HCEC 1CT (cell line): ENCODE measurements at places on chromosomes 11 and 22.

DNA sequence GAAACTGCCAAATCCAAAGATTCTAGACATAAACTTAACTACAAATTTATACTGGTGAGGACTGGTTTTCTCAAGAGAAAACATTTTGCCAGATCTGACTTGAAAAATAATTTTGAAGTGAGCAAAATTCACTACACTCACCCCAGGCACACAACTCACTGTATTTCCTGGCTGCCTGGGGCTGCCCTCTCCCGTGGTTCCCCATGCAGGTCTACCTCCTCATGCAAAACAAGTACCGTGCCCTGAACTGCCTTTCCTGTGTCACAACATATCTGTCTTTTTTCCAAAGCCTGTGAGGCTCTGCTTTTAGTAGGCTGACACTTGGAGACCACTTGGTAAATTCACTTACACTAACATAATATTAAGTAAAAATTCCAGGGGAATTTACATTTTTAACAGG lies 76.4 kb downstream of the LIF start:
- no peak for DNase-seq

- DNase-seq, result no peak
These were observed 1.2 kb downstream of the PHLDA2 start for GRCh38 chr11:2927851-2928604.

DNA sequence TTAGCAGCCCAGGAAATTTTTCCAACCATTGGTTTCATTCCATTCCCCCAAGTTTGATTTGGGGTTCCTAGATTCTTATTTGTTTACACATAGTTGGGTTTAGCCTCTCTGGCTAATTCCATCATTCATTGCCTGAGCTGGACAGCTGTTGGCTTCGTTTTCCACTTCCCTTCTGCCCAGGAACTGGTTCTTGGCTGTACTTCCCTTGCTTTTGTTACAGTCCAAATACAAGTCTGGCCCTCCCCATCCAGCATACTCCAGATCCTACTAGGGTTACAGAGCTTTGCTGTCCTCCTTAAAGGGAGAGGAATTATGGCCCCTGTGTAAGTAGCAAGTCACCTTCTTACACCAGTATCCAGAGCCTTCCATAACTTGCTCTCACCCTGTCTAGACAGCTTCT lies 356.3 kb downstream of the FAT3 start:
- no peak for DNase-seq

- no peak for DNase-seq
These were observed 55.8 kb downstream of the MS4A13 start for GRCh38 chr11:60570970-60571369.

DNA sequence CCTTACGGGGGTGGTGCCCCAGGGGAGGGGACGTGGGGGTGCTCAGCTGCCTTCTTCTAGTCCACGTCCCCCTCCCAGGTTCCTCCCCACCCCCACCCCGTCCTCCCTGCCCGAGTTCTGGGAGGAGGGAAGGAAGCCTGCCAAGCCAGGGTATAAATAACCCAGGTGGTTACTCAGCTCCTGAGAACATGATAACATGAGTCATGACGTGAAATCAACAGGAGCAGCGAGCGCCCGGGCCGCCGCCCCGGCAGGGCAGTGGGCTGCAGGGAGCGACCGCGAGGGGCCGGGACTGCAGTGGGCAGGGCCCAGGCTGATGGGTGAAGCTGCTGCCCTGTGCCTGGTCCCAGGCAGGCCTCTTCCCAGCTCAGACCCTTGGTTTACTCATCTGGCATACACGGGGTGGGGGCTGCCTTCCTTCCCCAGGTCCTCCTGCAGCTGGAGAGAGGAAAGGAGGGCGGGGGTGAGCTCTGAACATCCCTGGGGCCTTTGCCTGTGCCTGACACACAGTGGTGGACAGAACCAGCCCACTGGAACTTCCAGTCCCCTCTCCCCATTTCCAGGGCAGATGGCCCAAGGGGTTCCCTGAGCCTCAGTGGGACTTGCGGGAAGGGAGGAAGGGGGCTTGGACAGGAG lies 8.8 kb upstream of the PDGFB start:
- peak; percentile 85 for DNase-seq

GRCh38 chr22:30875481-30876215 lies 92.9 kb downstream of the MORC2 start:
- DNase-seq, result no peak

GRCh38 chr11:92383430-92383829 lies 158.8 kb downstream of the FAT3 start:
- DNase-seq, result peak; percentile 73

DNA sequence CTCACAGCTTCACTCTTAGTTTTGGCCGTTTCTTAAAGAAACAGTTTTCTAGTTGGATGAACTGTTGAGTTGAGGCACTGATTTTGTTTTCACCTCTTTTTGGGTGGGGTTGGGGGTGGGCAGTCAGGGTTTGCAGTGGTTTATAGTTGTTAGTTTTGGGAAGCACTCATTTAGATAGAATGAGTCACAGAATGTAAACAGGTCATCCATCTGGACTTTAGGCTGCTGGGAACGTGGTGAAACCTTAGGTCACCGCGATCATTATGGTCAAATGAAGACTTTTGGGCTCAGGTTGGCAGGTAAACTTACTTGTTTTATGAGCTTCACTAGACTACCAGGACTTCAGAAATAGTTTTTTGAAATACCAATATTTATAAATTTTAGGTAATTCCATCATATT lies 48.4 kb downstream of the CSTPP1 start:
- DNase-seq, result peak; percentile 31

GRCh38 chr22:26894766-26895485 lies 237.5 kb downstream of the MIAT start:
- peak; percentile 89 for DNase-seq

- no peak for DNase-seq
These were observed 1069.4 kb downstream of the NTM start for GRCh38 chr11:132439711-132440255.

GRCh38 chr22:49014227-49015201 lies 813.2 kb downstream of the BRD1 start:
- no peak for DNase-seq

- DNase-seq, result no peak
These were observed 118.5 kb upstream of the APOA1 start for GRCh38 chr11:116955949-116956348.

- no peak for DNase-seq
These were observed 167.1 kb downstream of the CRYBB2 start for GRCh38 chr22:25386538-25386884.

- DNase-seq, result no peak
These were observed 36.0 kb downstream of the SLN start for GRCh38 chr11:107675902-107676301.

DNA sequence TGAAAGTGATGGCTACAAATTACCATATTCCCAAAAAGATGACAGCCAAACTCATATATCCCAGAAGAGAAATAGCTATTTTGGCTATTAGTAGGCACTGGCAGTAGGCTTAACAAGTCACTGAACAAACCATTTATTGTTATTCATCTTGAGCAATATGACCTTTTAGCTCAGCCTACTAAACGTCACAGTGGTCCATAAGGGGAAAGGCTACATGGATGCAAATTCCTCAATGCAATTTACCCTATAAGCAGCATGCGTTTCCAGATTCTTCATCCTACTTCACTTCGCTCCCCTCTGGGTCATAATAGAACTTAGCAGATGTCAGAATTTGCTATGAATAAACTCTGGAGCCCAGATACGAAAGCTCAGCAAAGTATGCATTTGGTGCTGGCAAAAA lies 114.0 kb downstream of the SIK3 start:
- DNase-seq, result peak; percentile 73

DNA sequence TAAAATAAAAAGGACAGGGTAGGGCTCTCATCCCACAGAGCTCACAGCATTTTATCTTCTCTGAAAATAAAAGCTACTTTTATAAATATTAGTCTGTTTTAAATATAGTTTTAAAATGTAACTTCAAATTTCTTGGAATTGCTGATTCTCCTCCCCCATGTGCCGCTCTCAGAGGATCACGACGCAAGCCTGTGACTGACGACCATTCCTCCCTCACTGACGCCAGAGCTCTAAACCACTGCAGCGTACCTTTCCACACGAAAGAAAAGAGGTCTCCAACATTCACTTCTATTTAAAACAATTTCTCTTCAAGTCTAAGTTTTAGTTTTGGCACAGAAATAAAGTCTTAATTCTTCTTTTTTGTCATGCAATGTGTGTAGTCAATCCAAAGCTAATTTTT lies 9.3 kb downstream of the TOLLIP start:
- no peak for DNase-seq

DNA sequence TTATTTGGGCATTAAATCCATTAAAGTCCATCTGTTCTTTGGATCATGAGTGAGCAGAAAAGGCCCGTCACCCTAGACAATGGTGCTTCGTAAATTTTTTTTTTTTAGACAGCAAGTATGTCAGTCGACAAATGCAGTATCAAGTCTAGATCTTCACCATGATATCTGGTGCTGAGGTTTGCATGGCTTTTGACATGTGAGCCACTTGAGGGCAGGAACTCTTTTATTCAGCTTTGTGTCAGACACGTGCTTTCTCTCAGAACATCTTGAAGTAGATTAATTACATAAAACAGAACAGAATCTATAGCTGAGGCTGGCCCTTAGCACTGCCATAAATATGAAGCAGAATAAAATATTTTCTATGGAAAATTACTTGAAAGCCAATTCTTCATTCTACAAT lies 62.9 kb upstream of the CARD18 start:
- DNase-seq, result no peak

- DNase-seq, result no peak
These were observed 2.1 kb downstream of the DEAF1 start for GRCh38 chr11:692824-693414.

GRCh38 chr11:79400717-79401330 lies 40.0 kb downstream of the TENM4 start:
- DNase-seq, result no peak

- no peak for DNase-seq
These were observed 967.0 kb upstream of the FAT3 start for GRCh38 chr11:91257667-91258066.

DNA sequence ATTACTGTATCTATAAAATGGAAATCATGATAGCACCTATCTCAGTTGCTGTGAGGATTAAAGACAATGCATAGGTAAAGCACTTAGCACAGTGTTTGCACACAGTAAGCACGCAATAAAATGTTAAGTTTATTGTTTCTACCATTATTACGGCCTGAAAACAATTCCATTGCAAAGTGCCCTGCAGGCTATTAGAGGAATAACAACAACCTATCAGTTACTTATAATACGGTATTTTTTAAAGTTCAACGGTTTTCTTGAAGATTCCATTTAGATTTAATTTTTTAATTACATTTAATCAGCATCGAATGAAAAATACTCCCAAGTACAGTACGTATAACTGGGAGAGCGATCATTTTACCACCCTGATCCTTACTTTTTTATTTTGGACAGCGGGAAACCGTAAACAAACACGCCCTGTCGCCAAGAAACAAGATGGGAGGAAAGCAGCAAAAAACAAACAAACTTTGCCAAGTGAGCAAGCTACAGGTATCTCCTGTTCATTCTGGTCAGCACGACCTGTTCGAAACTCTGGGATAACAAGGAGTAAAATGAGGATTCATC lies 893 bp downstream of the SLC36A4 start:
- DNase-seq, result peak; percentile 17

DNA sequence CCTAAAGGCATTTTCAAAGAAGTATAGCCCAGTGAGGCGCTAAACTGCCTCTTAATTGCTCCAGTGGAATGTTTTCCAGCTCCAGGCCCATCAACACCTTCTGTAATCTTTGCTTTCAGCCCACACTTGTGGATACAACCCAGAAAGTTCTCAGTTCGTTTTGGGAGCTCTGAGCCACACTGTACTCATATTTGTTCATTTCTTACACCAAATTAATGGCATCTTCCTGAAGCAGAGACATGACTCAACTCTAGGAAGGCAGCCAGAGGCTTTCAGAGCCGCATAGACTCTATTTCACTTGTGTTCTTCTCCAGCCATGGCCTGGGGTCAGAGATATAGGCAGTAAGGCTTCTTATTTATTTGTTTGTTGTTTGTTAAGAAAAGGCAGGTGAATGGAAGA lies 175.5 kb upstream of the NCAM1 start:
- DNase-seq, result peak; percentile 24

DNA sequence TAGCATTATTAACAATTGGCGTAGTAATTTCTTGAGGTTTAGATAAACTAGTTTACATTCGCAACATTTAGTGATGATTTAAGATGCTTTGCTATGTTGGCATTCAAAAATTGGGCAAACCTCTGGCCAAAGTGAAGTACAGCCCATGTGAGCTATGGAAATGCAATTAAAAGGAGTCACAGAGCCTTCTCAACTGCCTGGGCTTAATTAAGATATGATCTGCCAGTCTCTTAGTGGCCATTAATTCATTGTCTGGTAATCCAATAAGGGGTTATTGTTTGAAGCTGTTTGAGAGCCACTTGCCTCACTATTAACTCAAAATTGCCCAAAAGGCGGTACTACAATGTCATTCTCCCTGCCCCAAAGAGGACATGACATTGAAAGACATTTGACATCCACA lies 608.9 kb downstream of the NTM start:
- no peak for DNase-seq

- DNase-seq, result no peak
These were observed 19.4 kb downstream of the SDHD start for GRCh38 chr11:112106070-112106469.

- no peak for DNase-seq
These were observed 3.2 kb upstream of the THY1 start for GRCh38 chr11:119426142-119426541.

DNA sequence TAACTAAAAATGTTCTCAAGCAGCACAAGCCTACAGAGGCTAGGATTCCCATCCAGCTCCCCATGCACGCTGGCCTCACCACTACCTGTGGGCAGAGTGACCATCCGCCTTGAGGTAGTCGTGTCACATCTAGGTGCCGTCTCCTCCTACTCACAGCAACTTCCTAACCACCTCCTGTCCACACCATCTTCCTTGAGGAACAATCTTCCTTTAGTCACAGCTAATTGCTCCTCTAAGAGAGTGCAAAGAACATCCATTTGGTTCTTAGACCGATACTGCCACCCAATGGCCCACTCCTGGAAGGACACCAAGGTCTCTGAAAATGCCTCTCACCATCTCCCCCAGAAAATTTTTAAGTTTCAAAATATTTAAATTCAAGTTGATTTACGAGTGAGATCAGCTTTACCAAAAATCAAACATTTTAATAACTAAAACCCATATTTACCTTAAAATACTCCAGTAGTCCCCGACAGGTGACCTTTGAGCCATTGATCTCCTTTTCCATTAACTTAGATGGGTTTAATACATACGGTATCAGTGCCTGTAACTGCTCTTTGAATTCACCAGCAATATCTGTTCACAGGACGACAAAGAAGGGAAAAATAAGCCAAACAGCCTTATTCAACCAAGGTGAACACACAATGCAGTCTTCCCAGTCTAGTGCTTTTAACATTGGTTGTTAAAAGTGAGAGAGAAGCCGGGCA lies 21.7 kb upstream of the PLAAT3 start:
- DNase-seq, result peak; percentile 43

GRCh38 chr11:57630171-57630570 lies 19.5 kb downstream of the YPEL4 start:
- no peak for DNase-seq

DNA sequence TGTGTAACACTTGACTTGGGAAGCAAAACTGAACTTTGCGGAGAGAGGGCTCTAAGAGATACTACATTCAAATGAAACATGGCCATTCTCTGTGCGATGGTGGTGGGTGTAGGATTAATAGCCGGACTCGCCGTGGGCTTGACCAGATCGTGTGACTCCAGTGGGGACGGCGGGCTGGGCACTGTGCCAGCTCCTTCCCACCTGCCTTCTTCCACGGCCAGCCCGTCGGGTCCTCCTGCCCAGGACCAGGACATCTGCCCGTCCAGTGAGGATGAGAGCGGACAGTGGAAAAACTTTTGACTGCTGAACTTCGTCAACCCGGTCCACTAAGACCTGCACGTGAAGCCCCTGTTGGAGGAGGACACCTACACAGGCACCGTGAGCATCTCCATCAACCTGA lies 137.4 kb downstream of the OR4C45 start:
- DNase-seq, result no peak

GRCh38 chr11:84648471-84648870 lies 978.7 kb downstream of the DLG2 start:
- DNase-seq, result no peak
